ENCODE measurements at places on chromosomes 16 and 17. TPM values are rescaled to one million over a fixed set of nuclear protein-coding genes. Genes with fewer than 3 reads are reported as not detected.

- no peaks in the 10 kb centered on the region for H3K4me1 ChIP-seq
- no peak for DNase-seq
- H3K27me3 ChIP-seq: no peaks in the 10 kb centered on the region
- no peak overlapping the region for H3K27ac ChIP-seq
Measured at GRCh38 chr16:35134471-35134870, 1675.1 kb downstream of the TP53TG3F start.

Gene NPW
- 3.6 TPM for total RNA-seq

Gene ANKS4B
- total RNA-seq: not detected

Gene HP
- total RNA-seq: not detected

Gene TRIM25
- total RNA-seq: 86.9 TPM

Gene NPIPA8
- total RNA-seq: 0.44 TPM

Gene RNF222
- not detected for total RNA-seq

Gene TK1
- total RNA-seq: 65.8 TPM

- H3K4me3 ChIP-seq: no peak overlapping the region
- H3K27ac ChIP-seq: no peak overlapping the region
- H3K4me1 ChIP-seq: no peaks in the 10 kb centered on the region
- DNase-seq: no peak
- peaks cover 20% of the 10 kb centered on the region for H3K36me3 ChIP-seq
Measured at GRCh38 chr17:602436-602835, 112.2 kb downstream of the VPS53 start.

DNA sequence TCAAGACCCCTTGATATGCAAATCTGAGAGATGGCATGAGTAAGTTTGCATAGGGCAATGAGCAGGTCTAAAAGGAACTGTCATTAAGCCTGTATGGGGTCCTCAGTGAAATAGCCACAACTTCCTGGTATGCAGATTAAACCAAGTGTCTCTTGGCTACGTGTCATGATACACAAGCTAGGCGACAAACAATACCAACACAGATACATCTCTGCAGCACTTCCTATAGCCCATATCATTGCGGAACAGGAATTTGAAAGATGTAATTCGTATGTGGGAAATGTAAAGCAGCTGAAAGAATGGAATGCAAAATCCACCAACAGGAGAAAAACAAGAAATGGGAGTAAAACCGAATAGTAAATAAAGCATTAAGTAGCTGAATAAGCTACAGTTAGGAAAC is 12.9 kb downstream of the PRSS22 start:
- peaks cover 18% of the 10 kb centered on the region for H3K4me1 ChIP-seq
- no peak overlapping the region for H3K4me3 ChIP-seq
- no peak overlapping the region for H3K27ac ChIP-seq
- DNase-seq: no peak
- H3K36me3 ChIP-seq: no peaks in the 10 kb centered on the region

DNA sequence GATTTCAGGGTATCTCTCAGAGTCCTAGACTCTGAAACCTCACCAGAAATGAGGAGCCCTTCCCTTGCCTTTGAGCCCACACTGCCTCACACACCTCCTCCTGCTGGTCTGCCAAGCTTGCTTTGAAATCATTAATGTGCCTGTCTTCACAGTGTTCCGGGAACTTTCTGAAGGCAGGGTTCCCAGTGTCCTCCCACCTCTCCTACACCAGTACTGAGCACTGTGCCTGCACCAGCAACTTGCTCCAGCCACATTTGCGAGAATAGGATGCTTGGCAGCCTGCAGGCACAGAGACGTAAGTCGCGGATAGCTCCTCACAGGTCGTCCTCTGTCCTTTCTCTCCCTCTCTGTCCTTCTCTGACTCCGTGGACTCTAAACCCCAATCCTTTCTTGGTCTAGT is 408.4 kb upstream of the EEF2KMT start:
- H3K27ac ChIP-seq: no peak overlapping the region
- DNase-seq: no peak
- no peak overlapping the region for H3K4me3 ChIP-seq
- no peaks in the 10 kb centered on the region for H3K4me1 ChIP-seq
- no peaks in the 10 kb centered on the region for H3K27me3 ChIP-seq

Gene THUMPD1
- 42.4 TPM for total RNA-seq

Gene COG4
- total RNA-seq: 42.5 TPM

DNA sequence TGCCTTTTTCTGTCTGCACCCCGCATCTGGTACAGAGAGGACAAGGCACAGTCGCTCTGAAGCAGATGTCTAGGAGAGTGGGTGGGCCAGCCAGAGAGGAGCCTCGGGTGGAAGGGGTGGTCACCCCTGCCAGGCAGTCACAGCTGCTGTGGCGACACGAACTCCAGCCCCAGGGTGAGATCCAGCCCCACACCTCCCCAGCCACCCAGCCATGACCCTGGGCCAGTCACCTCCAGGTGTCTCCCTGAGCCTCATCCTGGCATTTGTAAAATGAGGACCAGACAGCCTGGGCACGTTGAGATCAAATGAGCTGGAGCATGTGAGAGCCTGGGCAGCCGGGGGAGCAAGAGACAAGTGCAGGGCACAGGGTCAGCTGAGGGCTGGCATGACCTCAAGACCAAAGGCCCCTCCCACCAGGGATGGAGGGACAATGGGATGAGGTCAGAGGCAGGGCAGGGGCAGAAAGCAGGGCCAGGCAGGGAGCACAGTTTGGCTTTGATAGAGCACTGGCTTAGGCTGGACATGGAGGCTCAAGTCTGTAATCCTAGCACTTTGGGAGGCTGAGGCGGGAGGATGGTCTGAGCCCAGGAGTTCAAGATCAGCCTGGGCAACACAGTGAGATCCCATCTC is 7.7 kb downstream of the ADAM11 start:
- H3K27ac ChIP-seq: no peak overlapping the region
- H3K36me3 ChIP-seq: no peaks in the 10 kb centered on the region
- H3K27me3 ChIP-seq: peaks cover 15% of the 10 kb centered on the region
- H3K4me3 ChIP-seq: no peak overlapping the region
- H3K4me1 ChIP-seq: no peaks in the 10 kb centered on the region

- peak overlapping the region; percentile 40 for H3K27ac ChIP-seq
- H3K4me3 ChIP-seq: peak overlapping the region; percentile 85
- no peaks in the 10 kb centered on the region for H3K4me1 ChIP-seq
Measured at GRCh38 chr16:1781758-1782407, 488 bp downstream of the SPSB3 start.

- no peak overlapping the region for H3K4me3 ChIP-seq
- peaks cover 7% of the 10 kb centered on the region for H3K36me3 ChIP-seq
- no peaks in the 10 kb centered on the region for H3K27me3 ChIP-seq
- H3K4me1 ChIP-seq: no peaks in the 10 kb centered on the region
Measured at GRCh38 chr16:81994485-81994884, 16.8 kb downstream of the SDR42E1 start.

GRCh38 chr16:4091240-4092012 is 24.8 kb downstream of the ADCY9 start:
- H3K4me1 ChIP-seq: no peaks in the 10 kb centered on the region
- no peak overlapping the region for H3K4me3 ChIP-seq
- H3K27ac ChIP-seq: no peak overlapping the region
- H3K36me3 ChIP-seq: no peaks in the 10 kb centered on the region
- DNase-seq: no peak

- no peak overlapping the region for H3K27ac ChIP-seq
- DNase-seq: no peak
- H3K4me1 ChIP-seq: no peaks in the 10 kb centered on the region
- H3K4me3 ChIP-seq: no peak overlapping the region
- no peaks in the 10 kb centered on the region for H3K27me3 ChIP-seq
Measured at GRCh38 chr17:45104029-45104428, 28.3 kb downstream of the PLCD3 start.

Gene DNAH9
- total RNA-seq: not detected

Gene CHRNE
- total RNA-seq: 0.52 TPM

Gene MOSMO
- 16.3 TPM for total RNA-seq

GRCh38 chr17:34626121-34626681 is 46.8 kb downstream of the TMEM132E start:
- no peak overlapping the region for H3K4me3 ChIP-seq
- no peaks in the 10 kb centered on the region for H3K4me1 ChIP-seq
- no peak overlapping the region for H3K27ac ChIP-seq
- H3K27me3 ChIP-seq: peaks cover 36% of the 10 kb centered on the region
- H3K36me3 ChIP-seq: no peaks in the 10 kb centered on the region

Gene EEF2KMT
- 27.7 TPM for total RNA-seq

DNA sequence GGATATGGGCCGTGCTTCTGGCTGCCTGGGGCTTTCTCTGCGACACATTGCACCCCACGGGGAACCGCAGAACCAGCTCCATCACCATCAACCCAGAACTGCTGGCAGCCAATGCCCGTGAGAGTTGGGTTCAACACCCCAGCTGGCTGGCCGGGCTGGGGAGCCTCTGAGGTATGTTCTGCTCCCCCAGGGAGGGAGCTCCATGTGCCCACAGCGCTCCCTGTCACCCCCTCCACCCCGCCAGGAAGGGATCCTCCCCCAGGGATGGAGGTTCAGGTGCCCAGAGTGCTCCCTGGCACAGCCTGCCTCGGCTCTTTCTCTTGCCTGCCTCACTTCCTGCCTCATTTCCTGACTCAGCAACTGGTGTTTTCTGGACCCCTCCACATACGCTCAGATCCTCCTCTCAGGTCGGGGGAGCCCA is 24.2 kb upstream of the MPRIP start:
- DNase-seq: no peak
- H3K4me1 ChIP-seq: peaks cover 30% of the 10 kb centered on the region
- no peaks in the 10 kb centered on the region for H3K27me3 ChIP-seq
- H3K36me3 ChIP-seq: no peaks in the 10 kb centered on the region
- no peak overlapping the region for H3K4me3 ChIP-seq

DNA sequence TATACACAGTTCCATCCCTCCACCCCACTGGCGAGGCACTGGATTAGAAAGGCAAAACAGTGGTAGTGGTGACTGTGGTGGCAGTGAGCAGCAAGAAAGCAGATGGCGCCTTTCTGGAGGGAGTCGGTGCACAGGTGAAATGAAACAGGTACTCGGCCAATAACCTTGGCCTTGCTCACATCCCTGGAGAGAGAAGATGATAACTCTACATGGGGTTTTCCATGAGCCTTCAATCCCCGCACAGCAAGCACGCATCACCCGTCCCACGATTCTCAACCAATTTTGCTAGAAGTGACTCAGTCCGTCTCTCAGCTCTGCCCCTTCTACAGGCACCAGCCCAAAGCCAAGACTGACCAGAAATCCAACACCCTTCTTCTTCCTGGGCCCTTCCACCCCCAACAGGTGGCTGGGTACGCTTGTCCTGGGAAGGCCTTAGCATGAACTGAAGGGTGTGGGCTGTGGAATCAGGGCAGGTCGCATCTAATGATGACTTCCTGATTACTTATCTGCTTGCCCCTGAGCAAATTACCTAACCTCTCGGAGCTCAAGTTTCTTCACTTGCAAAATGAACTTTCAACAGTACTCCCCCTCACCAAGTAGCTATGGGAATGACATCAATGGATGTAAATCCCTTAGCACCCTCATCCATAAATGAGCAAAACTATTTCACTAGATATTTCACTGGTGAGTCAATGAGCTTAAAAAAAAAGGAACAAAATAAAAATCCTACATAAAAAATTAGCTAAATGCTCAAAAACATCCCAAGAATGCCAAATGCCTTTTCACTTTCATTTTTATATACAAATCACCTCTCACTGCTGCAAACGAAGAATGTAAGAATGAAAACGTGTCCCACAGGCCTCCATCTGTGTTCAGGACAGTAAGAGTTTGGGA is 18.0 kb downstream of the XPO6 start:
- peaks cover 38% of the 10 kb centered on the region for H3K36me3 ChIP-seq
- H3K27ac ChIP-seq: peak overlapping the region; percentile 86
- no peaks in the 10 kb centered on the region for H3K27me3 ChIP-seq
- H3K4me1 ChIP-seq: peaks cover 78% of the 10 kb centered on the region
- peak; percentile 35 for DNase-seq

Gene SSTR5
- not detected for total RNA-seq

DNA sequence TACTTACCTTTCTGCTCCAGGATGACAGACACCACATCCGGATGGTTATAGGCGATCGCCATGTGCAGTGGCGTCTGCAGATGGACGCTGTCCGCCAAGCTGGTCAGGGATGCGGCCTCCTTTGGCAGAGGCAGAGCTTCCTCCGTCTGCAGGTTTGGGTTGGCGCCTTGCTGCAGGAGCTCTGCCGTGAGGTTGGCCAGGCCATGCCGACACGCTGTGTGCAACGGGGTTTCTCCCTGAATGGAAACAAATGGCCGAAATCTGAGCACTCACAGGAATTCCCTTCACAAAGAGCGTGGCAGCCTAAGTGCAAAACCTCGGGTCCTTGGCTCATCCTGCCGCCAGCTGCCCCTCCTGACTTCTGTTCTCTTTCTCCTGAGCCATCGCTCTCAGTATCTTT is 41.8 kb downstream of the CYB5D2 start:
- peaks cover 8% of the 10 kb centered on the region for H3K4me1 ChIP-seq
- peaks cover 47% of the 10 kb centered on the region for H3K36me3 ChIP-seq
- DNase-seq: no peak
- no peak overlapping the region for H3K4me3 ChIP-seq
- H3K27me3 ChIP-seq: no peaks in the 10 kb centered on the region

DNA sequence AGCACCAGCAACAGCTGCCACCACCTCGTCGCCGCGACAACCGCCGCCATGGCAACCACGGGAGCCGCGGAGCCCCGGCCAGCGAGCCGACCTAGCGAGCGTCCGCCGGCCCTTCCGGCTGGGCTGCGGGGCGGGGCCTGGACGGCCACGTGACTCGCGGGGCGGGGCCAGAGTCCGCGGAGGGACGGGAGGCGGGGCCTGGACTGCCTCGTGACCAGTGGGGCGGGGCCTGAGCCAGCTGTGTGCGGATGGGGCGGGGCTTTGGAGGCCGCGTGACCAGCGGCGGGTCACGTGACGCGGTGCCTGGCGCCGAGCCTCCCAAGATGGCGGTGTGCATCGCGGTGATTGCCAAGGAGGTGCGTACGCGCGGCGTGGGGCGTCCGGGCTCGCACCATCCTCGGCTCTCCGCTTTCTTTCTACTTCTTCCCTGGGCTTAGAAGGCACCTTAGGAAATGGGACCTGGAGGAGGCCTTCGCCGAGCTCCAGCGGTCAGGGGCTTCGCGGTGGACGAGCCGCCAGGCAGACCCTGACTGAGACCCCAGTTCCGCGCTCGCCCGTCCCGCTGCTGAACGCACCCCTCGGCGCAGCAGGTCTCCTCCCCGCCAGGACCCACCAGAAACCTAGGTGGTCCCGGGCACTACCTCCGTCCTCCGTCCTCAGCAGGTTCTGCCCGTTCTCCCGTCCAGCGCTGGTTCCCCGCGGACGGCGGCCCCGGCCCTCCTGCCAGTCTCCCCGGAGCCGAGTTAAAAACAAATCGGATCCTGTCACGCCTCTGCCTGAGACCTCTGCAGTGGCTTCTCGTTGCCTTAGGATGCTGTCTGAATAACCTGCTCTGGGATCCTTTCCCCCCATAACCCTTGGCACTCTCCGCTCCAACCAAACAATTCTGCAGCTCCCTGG is at the start of the genes GALNS and TRAPPC2L:
Gene GALNS, minus strand, starts transcription at position 120 of the 900 bp plus-strand sequence. Its CDS starts 70 bp downstream, at position 50.
Gene TRAPPC2L, plus strand, starts transcription at position 300 of the 900 bp plus-strand sequence. Its CDS starts 24 bp downstream, at position 324.
- peak within 1 kb of the TSS; percentile 96 for H3K4me3 ChIP-seq
- DNase-seq: peak; percentile 98
- H3K4me1 ChIP-seq: peaks cover 25% of the 10 kb centered on the region
- peaks cover 8% of the 10 kb centered on the region for H3K36me3 ChIP-seq
- H3K27me3 ChIP-seq: no peaks in the 10 kb centered on the region

- H3K27ac ChIP-seq: no peak overlapping the region
- DNase-seq: no peak
- no peaks in the 10 kb centered on the region for H3K4me1 ChIP-seq
Measured at GRCh38 chr16:1182316-1182671, 29.4 kb downstream of the CACNA1H start.

- H3K36me3 ChIP-seq: peaks cover 8% of the 10 kb centered on the region
- H3K4me3 ChIP-seq: no peak overlapping the region
- DNase-seq: no peak
- H3K27me3 ChIP-seq: peaks cover 4% of the 10 kb centered on the region
Measured at GRCh38 chr16:68528233-68528632, 10.9 kb upstream of the ZFP90 start.

Gene KRT27
- not detected for total RNA-seq

Data from activated T-helper 1 cell treated with anti-CD3 and anti-CD28 coated beads, Interleukin-12 subunit alpha, Interleukin-12 subunit beta, Interleukin-2, Interleukin-4 antibody, amounts not matched to agents 30 ng/mL and 10 ng/mL and 1 ng/mL, durations not matched to agents 14 hours and 24 hours and 36 hours (primary cell).